Vagina (tissue), 2 donors: ENCODE measurements at places on chromosomes 11 and 22.
A peak's percentile ranks its signal among the peaks of the same experiment; 100 is the strongest.

DNA sequence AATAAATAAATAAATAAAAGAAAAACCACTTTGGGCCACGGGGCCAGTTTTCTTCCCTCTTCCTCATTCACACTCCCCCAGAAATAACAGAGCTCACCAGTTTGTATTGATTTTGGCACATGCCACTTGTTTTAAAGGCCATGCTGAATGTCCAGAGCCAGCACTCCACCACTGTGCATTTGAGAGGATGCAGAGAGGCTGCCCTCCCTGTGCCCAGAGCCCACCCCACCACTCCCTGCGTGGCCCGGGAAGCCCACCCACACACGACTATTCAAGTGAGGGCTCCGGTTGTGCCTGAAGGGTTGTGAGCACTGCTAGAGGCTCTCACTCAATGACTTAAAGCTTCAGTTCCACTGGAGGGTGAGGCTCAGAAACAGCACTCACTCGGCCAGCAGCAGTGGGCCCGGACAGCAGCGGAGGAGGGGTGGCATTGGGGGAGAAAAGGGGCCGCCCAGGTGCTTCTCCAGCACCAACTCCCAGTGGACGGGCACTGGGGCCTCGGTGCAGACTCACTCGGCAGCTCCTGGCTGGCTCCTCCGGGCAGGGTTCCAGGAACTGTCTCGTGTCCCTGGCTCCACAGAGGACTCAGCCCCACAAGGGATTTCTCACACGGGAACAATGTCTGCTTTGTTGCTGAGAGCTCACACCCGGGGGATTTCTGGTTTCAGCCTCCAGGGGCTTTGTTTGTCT, 112.7 kb downstream of the SHANK2 start:
- no peak for DNase-seq

DNA sequence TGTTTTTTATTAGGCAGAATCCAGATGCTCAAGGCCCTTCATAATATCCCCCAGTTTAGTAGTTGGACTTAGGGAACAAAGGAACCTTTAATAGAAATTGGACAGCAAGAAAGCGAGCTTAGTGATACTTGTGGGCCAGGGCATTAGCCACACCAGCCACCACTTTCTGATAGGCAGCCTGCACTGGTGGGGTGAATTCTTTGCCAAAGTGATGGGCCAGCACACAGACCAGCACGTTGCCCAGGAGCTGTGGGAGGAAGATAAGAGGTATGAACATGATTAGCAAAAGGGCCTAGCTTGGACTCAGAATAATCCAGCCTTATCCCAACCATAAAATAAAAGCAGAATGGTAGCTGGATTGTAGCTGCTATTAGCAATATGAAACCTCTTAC, 1.4 kb downstream of the HBB start:
- DNase-seq: no peak

GRCh38 chr22:45207981-45208664, 32.6 kb downstream of the KIAA0930 start:
- DNase-seq: no peak

DNA sequence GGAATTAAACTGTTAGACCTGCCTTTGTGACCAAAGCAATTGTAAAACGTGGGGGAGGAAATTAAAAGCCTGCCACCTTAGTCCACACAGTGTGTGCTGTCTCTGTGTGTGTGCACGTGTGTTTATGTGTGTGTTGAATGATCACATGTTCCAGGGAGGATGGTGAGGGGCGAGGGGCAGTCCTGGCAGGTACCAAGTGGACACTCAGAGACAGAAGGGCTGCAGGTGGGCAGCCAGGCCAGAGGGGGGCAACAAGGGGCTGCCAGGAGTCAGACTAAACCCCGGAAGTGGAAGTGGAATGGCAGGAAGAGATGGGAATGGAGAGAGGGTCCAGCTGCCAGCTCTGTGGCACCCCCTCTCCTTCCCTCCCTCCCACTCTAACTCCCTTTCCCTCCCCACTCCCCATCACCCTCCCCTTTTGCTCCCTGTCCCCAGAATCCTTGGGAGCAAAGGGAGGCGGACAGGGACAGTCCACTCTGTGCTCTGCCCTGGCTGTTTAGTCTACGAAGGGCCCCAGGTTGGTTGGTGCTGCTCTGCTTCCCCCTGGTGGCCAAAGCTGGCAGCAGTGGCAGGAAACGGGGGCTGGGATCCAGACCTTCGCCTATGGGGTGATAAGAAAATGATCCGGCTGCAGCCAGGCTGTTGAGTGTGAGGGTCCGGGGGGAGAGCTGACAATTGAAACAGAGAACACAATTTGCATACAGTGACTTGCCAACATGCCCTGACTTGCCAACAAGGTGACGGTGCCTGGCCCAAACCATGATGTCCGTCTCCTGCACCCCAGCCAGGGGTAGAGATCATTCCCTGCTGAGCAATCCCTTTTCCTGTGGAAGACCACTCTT, 24.4 kb downstream of the P2RY2 start:
- DNase-seq: no peak

- DNase-seq: no peak
These were observed 82.4 kb upstream of the CRTAM start for GRCh38 chr11:122755941-122756340.

- DNase-seq: no peak
These were observed at the start of gene RDX for GRCh38 chr11:110296226-110297075. Gene RDX, minus strand, starts transcription at chr11:110296614. Its CDS starts 16,922 bp downstream, at chr11:110279692.

- DNase-seq: no peak
These were observed 146.5 kb downstream of the MYO18B start for GRCh38 chr22:25888399-25889054.

- DNase-seq: no peak
These were observed 11.6 kb downstream of the DDX17 start for GRCh38 chr22:38494498-38494897.

- no peak for DNase-seq
These were observed 214.3 kb downstream of the NXPE2 start for GRCh38 chr11:114892381-114893197.

DNA sequence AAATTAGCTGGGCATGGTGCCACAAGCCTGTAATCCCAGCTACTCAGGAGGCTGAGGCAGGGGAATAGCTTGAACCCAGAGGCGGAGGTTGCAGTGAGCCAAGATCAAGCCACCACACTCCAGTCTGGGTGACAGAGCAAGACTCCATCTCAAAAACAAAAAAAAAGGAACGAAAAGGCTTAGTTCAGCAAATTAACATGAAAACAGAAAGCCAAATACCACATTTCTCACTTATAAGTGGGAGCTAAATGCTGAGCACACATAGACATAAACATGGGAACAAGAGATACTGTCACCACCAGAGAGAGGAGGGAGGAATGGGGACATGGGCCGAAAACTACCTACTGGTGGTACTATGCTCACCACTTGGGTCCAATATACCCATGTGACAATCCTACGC, 38.6 kb downstream of the SCGB1A1 start:
- no peak for DNase-seq

GRCh38 chr22:47285981-47286380, 523.5 kb downstream of the TBC1D22A start:
- DNase-seq: no peak

- no peak for DNase-seq
These were observed 8.6 kb downstream of the INPPL1 start for GRCh38 chr11:72233056-72233772.

DNA sequence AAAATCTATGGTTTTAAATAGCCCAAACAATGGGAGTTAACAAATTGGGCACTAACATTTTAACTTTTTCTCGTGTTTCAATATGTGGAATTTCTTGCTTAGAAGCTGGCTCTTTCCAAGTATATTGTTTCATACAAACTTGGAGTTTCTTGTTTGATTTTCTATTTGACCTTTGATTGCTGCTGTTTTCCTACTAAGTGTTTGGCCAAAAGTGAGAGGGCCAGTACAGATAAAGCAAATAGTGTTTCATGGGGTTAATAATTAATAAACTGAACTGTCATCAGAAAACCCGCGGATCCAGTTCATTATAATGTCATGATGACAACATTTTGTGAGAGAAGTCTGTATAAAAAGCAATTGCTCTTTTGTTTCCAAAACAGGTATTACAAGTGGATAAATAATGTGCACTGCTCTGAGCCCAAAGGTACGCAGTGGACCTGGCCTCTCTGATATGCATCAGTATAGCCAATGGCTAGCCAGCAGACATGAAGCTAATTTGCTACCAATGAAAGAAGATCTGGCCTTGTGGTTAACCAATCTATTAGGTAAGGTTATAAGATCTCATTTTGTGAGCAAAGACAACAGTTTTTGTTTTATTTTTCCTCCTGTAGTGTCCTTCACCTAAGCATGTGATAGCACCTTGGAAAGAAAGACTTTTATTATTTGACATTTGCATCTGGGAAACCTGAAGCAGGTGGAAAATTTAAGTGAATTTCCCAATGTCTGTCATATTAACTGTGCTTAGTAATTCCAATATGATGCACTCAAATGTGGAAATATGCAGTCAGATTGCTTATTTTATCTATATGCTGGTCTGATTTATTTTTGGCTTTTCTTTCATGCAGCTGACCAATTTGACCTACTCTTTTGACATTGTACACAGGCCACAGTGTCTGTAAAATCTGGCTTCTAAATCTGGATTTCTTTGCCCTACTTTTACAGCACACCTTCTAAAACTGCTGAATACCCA, 8.3 kb downstream of the GAS2 start:
- no peak for DNase-seq

- no peak for DNase-seq
These were observed 73.2 kb downstream of the SLC35F2 start for GRCh38 chr11:107785401-107785800.

DNA sequence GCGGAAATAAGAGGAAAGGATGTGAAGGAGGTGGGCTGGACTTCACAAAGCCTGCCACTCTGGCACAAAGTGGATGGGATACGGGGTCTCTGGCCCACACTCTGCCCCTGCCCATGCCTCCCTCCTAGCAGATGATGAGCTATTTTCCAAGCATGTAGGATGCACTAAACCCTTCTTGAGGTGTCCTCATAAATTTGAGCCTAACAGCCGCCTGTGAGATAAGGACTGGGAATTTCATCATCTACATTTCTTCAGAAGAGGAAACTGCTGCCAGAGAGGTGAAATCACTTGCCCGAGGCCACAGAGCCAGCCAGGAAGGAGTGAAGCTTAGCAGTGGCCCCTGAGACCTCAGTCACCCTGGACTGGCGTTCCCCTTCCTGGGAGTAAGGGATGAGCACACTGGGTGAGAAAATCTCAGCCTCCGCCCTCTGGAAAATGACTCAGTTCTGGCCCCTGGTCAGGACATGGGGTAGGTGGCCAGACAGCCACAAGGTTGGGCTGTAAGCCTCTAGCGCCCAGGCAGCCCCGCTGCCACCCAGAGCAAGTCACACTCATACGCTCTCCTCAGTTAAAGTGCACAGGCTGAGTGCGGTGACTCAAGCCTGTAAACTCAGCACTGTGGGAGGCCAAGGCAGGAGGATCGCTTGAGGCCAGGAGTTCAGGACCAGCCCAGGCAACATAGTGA, 27.9 kb downstream of the MB start:
- DNase-seq: no peak

GRCh38 chr11:116170526-116171120, 602.2 kb downstream of the BUD13 start:
- DNase-seq: peak; percentile 52

- no peak for DNase-seq
These were observed 42.4 kb upstream of the DMC1 start for GRCh38 chr22:38612217-38613006.

- DNase-seq: no peak
These were observed 23.1 kb upstream of the GLYATL2 start for GRCh38 chr11:58867556-58867955.

GRCh38 chr11:116960930-116961329, 123.5 kb upstream of the APOA1 start:
- DNase-seq: no peak
